ENCODE measurements at places on chromosomes 4 and X.

GRCh38 chr4:69321153-69321729 is 41.0 kb downstream of the UGT2B28 start:
- no peak for DNase-seq

GRCh38 chr4:14247767-14248166 is 620.2 kb upstream of the BOD1L1 start:
- DNase-seq: no peak

DNA sequence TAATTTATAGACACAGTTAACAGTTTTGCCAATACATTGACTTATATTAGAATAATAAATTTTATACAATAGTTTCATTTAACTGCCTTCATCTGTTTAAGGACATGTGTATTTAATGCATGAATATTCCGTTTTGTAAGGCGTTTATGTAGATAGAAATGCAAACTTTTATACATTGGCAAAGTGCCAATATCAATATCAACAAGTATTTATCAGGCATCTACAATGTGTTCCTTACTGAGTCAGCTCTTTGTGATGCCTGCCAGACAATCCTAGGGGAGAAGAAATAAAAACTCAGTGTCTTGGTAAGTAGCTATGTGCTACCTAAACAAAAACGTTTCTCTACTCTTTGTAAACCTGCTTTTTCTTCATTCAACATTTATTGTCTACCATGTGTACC is 1142.2 kb downstream of the C4orf33 start:
- no peak for DNase-seq

DNA sequence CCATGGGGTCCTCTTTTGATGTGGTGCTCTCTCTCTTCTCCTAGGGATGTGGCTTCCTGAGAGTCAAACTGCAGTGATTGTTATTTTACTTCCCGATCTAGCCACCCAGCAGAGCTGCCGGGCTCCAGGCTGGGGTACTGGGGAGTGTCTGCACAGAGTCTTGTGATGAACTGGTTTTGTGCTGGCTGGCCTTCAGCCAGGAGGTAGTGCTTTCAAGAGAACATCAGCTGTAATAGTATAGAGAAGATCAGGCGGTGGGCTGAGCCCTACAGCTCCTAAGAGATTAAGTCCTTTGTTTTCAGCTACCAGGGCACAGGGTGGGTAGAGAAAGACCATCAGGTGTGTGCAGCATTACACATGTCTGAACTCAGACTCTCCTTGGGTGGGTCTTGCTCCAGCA is 59.0 kb upstream of the AGTR2 start:
- no peak for DNase-seq

DNA sequence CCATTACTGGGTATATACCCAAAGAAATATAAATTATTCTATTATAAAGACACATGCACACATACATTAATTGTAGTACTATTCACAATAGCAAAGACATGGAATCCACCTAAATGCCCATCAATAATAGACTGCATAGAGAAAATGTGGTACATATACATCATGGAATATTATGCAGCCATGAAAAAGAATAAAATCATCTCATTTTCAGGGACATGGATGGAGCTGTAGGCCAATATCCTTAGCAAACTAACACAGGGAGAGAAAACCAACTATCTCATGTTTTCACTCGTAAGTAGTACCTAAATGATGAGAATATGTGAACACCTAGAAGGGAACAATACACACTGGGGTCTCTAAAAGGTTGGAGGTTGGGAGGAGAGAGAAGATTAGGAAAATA is 86.0 kb upstream of the GALNTL6 start:
- DNase-seq: no peak

DNA sequence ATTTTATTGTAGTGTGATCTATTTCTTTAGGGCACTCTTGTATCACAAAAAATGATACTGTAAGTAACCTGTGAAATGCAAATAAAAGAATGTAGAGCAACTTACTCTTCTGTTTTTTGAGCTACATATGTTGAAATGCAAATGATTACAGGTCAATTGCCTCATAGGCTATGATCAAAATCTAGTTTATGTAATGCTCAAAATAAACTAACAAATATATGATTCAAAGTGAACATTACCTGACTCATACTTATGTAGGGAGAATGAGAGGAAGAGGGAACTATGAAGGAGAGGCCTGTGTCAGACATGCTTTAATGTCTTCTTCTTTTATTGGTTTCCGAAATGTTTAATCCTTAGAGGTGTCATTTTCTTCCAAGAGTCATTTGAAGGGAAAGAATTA is 5.0 kb upstream of the RPS6KA3 start:
- no peak for DNase-seq

- DNase-seq: peak; percentile 76
Measured at GRCh38 chrX:100409610-100410590, at the start of gene PCDH19. Gene PCDH19, minus strand, starts transcription at chrX:100410273. Its CDS starts 1,676 bp downstream, at chrX:100408597.

- DNase-seq: no peak
Measured at GRCh38 chrX:9681011-9681410, 84.6 kb downstream of the GPR143 start.

GRCh38 chr4:100843910-100844309 is 326.1 kb upstream of the EMCN start:
- DNase-seq: no peak
